Neural crest cell (in vitro differentiated cells): ENCODE measurements at places on chromosomes 12 and 14.

GRCh38 chr12:21809100-21809499 lies 34.6 kb upstream of the KCNJ8 start:
- no peak overlapping the region for H3K4me3 ChIP-seq
- H3K27ac ChIP-seq: no peak overlapping the region
- H3K27me3 ChIP-seq: peaks cover 4% of the 10 kb centered on the region
- no peak for DNase-seq

GRCh38 chr12:9940375-9940774 lies 8.2 kb upstream of the CLEC2A start:
- DNase-seq: no peak
- H3K4me1 ChIP-seq: no peaks in the 10 kb centered on the region
- no peak overlapping the region for H3K4me3 ChIP-seq
- H3K27ac ChIP-seq: no peak overlapping the region
- H3K27me3 ChIP-seq: peaks cover 31% of the 10 kb centered on the region

DNA sequence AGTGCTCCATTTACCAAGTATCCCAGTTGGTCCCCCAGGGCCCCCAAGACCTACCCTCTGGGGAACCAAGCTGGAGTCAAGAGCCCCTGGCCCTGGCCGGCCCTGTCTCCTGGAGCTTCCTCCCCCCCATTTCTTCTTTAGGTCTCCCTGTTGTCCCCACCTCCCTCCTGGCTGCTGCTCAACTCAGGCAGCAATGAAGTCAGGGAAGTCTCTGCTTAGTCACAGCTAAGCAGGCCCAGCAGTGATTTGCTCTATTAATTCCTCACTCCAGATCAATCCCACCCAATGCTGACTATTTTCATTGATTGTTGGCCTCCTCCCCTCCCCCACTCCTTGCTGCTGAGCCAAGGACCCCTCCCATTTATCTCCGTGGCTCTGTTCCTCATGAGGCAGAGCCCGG lies 28.3 kb downstream of the VSX2 start:
- H3K27me3 ChIP-seq: no peaks in the 10 kb centered on the region
- H3K4me3 ChIP-seq: no peak overlapping the region
- H3K36me3 ChIP-seq: no peaks in the 10 kb centered on the region
- peaks cover 11% of the 10 kb centered on the region for H3K4me1 ChIP-seq
- no peak overlapping the region for H3K27ac ChIP-seq
- DNase-seq: no peak

DNA sequence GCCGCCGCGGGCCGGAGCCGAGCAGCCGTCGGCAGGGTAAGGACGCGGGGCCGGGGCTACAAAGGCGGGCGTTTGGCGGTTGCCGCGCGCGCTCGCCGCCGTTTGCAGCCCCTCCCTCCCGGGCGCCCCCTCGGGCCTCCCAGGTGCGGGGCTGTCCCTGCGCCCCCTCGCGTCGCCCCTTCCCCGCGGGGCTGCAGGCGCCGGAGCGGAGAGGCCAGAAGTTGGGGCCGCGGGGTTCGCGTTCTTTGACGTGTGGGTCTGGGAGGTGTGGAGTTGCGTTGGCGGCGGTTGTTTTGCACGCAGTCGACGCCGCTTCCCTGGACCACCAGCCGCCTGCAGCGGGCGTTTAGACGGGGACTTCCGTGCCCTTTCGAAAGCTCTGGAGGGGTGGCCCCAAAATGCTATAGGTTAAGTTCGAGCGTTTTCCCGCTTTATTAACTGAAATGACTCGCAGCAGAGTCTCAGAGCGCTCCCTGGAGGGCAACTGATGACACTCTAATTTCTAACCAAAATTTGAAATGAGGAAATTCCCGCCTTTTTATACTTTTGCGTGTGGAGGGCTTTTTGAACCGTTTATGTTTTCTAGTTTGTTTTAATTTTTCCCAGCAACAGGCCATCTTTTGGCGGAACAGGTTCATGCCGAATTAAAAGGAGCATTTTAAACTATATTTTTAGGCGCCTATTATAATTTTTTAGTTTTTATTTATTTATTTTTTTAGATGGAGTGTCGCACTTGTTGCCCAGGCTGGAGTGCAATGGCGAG lies 902 bp downstream of the TMPO start:
- peak; percentile 63 for DNase-seq
- H3K4me3 ChIP-seq: peak overlapping the region; percentile 100
- peaks cover 13% of the 10 kb centered on the region for H3K36me3 ChIP-seq
- peaks cover 9% of the 10 kb centered on the region for H3K27me3 ChIP-seq
- peaks cover 42% of the 10 kb centered on the region for H3K4me1 ChIP-seq
- peak overlapping the region; percentile 100 for H3K27ac ChIP-seq

- peaks cover 9% of the 10 kb centered on the region for H3K27me3 ChIP-seq
- H3K27ac ChIP-seq: no peak overlapping the region
- DNase-seq: no peak
- H3K4me3 ChIP-seq: no peak overlapping the region
Measured at GRCh38 chr12:66279123-66279712, 23.1 kb upstream of the HELB start.

DNA sequence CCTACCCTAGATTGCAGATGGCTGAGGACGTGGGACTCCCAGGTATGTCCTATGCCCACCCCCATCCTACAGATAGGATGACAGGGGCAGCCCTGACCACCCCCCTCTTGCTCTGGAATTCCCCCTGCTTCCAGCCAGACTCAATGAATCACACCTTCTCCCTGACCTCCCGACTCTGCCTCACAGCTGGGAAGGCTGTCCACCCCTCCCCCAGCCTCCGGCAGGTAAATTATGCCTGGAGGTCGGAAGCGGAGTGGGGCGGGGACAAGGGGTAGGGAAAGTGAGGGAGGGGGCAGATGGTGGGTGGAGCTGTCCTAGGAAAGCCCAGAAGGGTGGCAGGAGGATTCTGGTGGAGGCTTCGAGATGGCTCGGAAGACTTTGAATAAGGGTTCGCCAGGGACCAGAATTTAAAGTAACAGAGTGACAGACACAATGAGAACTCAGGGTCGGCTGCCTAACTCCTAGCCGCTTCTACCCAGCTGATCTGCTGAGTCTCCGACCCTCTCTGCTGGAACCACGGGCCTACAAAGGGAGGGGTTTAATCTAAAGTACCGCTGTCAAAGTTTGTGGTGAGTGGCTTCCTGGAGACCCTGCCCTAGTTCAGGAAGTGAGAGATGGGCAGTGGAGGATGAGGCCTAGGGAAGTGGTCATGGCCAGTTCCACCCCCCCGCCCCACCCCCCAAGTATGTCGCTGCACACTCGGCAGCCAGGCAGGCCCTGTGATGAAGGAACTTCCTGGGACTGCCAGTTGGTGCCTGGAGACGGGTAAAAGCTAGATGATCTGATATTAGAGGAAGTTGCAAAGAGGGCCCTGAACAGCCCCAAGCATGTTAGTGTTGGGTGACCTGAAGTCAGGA lies 4.2 kb downstream of the PLEKHG3 start:
- peak overlapping the region; percentile 92 for H3K27ac ChIP-seq
- H3K36me3 ChIP-seq: peaks cover 17% of the 10 kb centered on the region
- peak overlapping the region; percentile 91 for H3K4me3 ChIP-seq
- peaks cover 51% of the 10 kb centered on the region for H3K4me1 ChIP-seq
- no peak for DNase-seq

DNA sequence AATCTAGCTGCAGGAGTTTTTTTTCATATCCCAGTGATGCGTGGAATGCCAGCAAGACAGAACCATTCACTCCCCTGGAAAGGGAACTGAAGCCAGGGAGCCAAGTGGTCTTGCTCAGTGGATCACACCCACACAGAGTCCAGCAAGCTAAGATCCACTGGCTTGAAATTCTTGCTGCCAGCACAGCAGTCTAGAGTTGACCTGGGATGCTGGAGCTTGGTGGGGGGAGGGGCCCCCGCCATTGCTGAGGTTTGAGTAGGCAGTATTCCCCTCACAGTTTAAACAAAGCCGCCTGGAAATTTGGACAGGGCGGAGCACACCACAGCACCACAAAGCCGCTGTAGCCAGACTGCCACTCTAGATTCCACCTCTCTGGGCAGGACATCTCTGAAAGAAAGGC lies 86.9 kb upstream of the STXBP6 start:
- no peak overlapping the region for H3K27ac ChIP-seq
- H3K4me3 ChIP-seq: no peak overlapping the region
- H3K27me3 ChIP-seq: peaks cover 46% of the 10 kb centered on the region
- no peak for DNase-seq
- no peaks in the 10 kb centered on the region for H3K36me3 ChIP-seq
- peaks cover 5% of the 10 kb centered on the region for H3K4me1 ChIP-seq

GRCh38 chr14:101357559-101358319 lies 203.6 kb upstream of the DIO3 start:
- DNase-seq: no peak
- H3K4me1 ChIP-seq: peaks cover 18% of the 10 kb centered on the region
- H3K4me3 ChIP-seq: no peak overlapping the region
- no peak overlapping the region for H3K27ac ChIP-seq
- H3K36me3 ChIP-seq: no peaks in the 10 kb centered on the region
- no peaks in the 10 kb centered on the region for H3K27me3 ChIP-seq

GRCh38 chr14:78399316-78399889 lies 229.2 kb downstream of the NRXN3 start:
- H3K27ac ChIP-seq: no peak overlapping the region
- peak; percentile 49 for DNase-seq
- no peaks in the 10 kb centered on the region for H3K36me3 ChIP-seq
- peaks cover 68% of the 10 kb centered on the region for H3K27me3 ChIP-seq
- no peaks in the 10 kb centered on the region for H3K4me1 ChIP-seq

- no peak overlapping the region for H3K4me3 ChIP-seq
- peaks cover 21% of the 10 kb centered on the region for H3K36me3 ChIP-seq
- H3K4me1 ChIP-seq: peaks cover 6% of the 10 kb centered on the region
Measured at GRCh38 chr12:24814379-24815113, 134.4 kb downstream of the BCAT1 start.

DNA sequence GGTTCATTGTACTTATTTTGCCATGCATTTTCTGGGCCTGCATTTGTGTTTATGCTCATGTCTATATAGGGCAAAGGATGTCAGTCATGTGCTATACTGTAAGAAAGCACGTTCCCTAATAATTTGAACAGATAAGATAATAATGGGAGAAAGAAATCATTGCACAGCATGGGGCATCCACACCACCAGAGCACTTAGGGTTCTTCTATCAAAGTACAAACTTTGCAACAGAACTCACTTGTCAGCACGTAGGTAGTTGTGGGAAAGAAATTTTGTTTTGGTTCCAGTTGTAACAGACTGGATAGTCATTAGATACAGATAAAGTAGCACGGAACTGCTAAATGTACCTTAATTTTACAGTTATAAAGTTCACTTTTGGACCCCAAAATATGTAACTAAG lies 10.1 kb downstream of the PPP1CC start:
- DNase-seq: no peak
- H3K36me3 ChIP-seq: peaks cover 12% of the 10 kb centered on the region
- H3K4me1 ChIP-seq: peaks cover 31% of the 10 kb centered on the region
- H3K27ac ChIP-seq: no peak overlapping the region
- H3K27me3 ChIP-seq: no peaks in the 10 kb centered on the region

- H3K36me3 ChIP-seq: no peaks in the 10 kb centered on the region
- H3K4me3 ChIP-seq: no peak overlapping the region
- H3K27me3 ChIP-seq: peaks cover 4% of the 10 kb centered on the region
- no peaks in the 10 kb centered on the region for H3K4me1 ChIP-seq
- H3K27ac ChIP-seq: peak overlapping the region; percentile 44
Measured at GRCh38 chr12:127401005-127401404, 866.0 kb upstream of the TMEM132C start.

- peaks cover 53% of the 10 kb centered on the region for H3K4me1 ChIP-seq
- no peaks in the 10 kb centered on the region for H3K36me3 ChIP-seq
- no peak for DNase-seq
- no peak overlapping the region for H3K4me3 ChIP-seq
Measured at GRCh38 chr12:69936214-69936731, 111.2 kb downstream of the MYRFL start.

- no peak overlapping the region for H3K27ac ChIP-seq
- H3K27me3 ChIP-seq: no peaks in the 10 kb centered on the region
- H3K4me3 ChIP-seq: no peak overlapping the region
- H3K36me3 ChIP-seq: no peaks in the 10 kb centered on the region
- H3K4me1 ChIP-seq: peaks cover 32% of the 10 kb centered on the region
Measured at GRCh38 chr14:90809530-90810312, 6.5 kb downstream of the TTC7B start.

DNA sequence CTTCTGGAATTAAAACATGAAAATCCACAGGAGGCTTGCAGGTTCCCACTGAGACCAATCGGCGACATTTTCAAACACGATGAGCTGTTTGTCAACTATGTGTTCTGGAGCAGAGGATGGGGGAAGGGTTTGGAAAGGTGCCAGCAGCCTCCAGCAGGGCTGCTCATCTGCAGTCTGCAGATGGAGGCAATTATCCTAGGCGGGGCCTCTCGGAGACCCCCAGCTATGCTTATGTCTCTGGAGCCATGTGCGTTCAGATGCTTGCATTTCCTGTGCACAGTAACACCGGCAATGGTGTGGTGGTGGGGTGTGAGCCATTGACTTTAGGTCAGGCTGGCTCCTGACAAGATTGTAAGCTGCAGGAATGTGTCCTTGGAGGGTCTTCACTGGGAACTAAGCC lies 51.7 kb downstream of the RPH3A start:
- H3K36me3 ChIP-seq: no peaks in the 10 kb centered on the region
- H3K27ac ChIP-seq: no peak overlapping the region
- H3K4me1 ChIP-seq: peaks cover 6% of the 10 kb centered on the region
- H3K27me3 ChIP-seq: peaks cover 33% of the 10 kb centered on the region
- H3K4me3 ChIP-seq: no peak overlapping the region

GRCh38 chr14:87508333-87508732 lies 484.6 kb downstream of the GALC start:
- DNase-seq: no peak
- no peaks in the 10 kb centered on the region for H3K4me1 ChIP-seq
- H3K4me3 ChIP-seq: no peak overlapping the region
- H3K36me3 ChIP-seq: no peaks in the 10 kb centered on the region
- H3K27ac ChIP-seq: no peak overlapping the region

DNA sequence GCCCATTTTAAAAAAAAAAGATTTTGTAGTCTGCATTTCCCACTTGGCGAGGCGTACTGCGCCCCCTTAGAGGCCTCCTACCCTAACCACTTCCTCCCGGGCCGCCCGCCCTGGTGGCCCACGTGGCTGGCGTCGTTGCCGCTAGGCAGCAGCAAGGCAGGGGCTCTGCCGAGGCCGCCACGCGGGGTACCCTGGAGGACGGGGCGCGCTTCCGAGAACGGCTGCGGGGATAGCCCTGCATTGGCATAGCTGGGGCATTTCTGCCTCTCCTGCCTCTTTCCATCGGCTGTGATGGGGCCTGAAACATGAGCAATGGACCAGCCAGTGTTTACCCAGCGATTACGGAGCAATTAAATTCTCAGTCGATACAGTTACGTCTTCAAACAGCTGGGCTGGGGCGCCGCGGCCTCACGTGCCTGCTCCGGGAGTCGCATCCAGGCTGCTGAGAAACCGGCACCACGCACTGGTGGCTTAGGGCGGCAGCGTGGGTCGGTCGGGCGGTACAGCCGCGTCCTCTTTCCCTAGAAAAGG lies 38.0 kb downstream of the IQSEC3 start:
- H3K4me1 ChIP-seq: peaks cover 34% of the 10 kb centered on the region
- peaks cover 26% of the 10 kb centered on the region for H3K27me3 ChIP-seq
- H3K4me3 ChIP-seq: no peak overlapping the region
- H3K27ac ChIP-seq: no peak overlapping the region
- no peak for DNase-seq

GRCh38 chr14:61342486-61342885 lies 21.1 kb downstream of the PRKCH start:
- H3K4me1 ChIP-seq: peaks cover 9% of the 10 kb centered on the region
- H3K27ac ChIP-seq: no peak overlapping the region
- H3K27me3 ChIP-seq: peaks cover 3% of the 10 kb centered on the region
- DNase-seq: no peak
- no peaks in the 10 kb centered on the region for H3K36me3 ChIP-seq
